Left kidney (tissue), 8 donors: ENCODE measurements at places on chromosomes 11 and 22. TPM values are rescaled to one million over a fixed set of nuclear protein-coding genes. Genes with fewer than 3 reads are reported as not detected.
A peak's percentile ranks its signal among the peaks of the same experiment; 100 is the strongest.

- DNase-seq: no peak
Measured at GRCh38 chr11:69554849-69555248, 73.4 kb downstream of the LINC01488 start.

DNA sequence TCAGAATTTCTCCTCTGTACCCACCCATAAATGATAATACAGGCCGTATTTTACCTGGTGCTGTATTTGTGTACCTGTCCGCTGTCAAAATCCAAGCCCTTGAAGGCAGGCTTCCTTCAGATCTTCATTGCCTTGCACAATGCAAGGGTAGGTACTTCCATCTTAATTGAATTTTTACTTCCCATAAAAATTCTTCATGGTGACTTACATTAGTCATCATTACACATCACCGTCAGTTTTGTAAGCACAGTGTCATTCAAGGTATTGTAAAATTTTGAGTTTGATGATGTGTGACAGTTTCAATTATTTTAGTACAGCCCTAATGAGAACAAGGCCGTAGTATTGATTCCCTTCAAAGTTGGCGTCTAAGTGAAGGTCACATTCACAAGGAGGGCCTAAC lies 770 bp upstream of the TSG101 start:
- DNase-seq: peak; percentile 5

DNA sequence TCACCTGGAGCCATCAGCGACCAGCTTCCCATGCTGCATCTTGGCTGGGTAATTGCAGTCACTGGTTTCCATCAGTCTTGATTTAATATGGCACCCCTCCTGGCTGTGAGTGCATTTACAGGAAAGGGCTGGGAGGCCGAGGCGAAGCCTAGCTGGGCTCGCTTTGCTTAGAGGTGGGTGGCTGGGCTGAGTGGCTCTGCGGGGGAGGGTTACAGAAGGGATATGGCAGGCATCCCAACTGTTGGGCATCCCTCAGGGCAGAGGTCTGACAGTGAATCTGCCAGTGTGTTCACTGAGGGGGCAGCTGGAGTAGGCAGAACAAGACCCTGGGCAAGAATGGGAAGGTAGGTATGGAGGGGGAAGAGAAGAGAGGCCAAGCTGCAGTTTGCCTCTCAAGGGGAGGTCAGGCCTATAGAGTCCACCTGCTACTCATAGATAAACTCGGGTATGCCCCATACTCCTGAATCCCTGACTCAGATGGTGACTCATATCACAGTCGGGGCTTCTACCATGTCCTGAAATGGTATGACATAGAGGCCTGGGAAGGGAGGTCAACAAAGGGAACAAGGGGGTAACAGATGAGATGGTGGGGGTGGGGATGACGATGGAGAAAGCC lies 77.5 kb upstream of the PHOX2A start:
- DNase-seq: no peak

GRCh38 chr11:45149483-45150056 lies 3.1 kb downstream of the PRDM11 start:
- DNase-seq: no peak

DNA sequence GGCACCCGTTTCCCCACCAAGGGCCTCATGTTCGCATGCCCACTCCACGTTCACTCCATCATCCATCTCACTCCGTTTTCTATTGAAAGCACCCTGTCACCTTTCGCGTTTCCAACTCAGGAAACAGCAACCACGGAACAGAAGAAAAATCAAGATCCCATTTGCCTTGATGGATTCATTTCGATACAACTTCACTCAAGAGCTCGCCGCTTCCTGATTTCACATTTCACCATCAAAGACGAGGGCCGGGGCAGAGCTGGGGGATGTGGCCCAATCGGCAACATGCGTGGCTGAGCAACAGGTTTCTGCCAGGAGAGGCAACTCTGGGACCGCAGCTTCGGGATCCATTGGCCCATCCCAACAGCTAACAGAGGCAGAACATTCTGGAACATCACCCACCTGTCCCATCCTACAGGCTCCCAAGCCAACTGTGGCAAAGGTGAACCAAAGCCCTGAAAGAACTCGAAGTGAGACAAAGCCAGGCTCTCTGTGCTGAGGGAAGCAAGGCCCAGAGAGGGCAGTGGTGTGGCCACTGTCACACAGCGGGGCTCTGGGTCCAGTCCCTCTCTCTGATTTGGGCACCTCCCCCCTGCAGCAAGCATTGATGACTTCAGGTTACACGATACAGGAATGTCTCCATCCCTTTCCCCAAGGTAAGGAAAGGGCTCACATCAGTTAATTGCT lies 36.2 kb upstream of the CD5 start:
- no peak for DNase-seq

DNA sequence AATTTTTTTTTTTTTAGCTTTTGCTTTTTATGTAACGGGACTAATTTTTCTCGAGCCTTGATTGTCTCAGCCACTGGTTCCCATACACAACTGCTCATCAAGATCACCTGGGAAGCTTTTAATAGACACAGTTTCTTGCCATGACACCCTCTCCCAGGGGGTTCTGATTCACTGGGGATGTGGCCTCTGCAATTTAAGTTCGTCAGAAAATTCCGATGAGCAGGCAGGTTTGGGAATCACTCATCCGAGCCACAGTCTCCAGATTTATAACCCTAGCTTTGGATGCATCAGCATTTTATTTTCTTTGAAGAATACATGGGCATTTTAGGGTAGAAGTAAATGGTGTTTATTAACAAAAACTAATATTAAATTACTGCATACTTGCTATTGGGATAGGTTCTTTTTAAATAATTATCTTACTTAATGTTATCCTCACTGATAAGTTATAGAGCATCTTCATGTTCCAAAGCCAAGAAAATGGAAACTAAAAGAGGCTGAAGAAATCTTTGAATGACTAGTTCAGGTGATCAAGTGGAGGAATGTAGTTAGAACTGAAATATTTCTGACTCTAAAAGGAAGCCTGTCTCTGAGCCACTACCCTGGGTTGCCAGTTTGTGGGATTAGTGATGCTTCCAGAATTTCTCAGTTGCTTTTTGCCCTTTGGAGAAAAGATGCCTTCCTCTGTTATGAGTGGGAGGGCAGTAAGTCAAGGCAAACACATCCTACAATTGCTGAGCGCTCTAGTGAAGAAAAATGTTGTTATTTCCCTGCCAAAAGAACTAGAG lies 319.0 kb downstream of the DDX10 start:
- DNase-seq: peak; percentile 11

DNA sequence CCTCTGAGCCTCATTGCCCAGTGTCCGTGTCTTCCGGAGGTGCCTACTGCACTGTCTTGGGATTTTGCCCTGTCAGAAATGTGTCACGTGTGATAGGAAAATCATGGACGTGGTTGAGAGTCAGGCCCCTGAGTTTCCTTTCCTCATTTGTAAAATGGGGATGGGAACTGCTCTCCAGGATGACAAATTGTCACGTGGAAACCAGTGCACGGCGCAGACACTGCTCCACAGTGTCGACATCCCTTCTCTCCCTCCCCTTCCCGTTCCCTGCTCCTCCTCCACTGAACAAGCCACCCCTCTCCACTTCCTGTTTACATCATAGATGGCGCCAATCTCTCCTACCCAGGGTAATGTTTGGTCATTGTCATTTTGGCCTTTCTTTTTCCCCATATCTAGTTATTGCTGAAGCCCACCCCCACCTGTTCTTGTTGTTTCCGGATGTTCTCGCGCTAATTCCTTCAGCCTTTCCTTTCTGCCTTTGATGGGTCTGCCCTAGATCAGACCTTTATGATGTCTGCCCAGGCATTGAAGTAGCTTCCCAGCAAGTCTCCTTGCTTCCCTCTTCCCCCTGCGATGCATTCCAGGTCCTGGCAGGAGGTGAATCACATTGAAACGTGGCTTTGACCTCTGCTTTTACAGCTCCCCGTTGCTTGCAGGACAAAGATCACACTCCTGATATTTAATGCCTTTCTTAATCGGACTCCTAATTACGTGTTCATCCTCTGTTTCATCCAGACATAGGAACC lies 91.8 kb downstream of the TBC1D22A start:
- DNase-seq: no peak

GRCh38 chr11:34309965-34310364 lies 47.8 kb downstream of the ABTB2 start:
- no peak for DNase-seq

The KIF18A gene
- 17.8 TPM for polyA plus RNA-seq

The MYOD1 gene
- polyA plus RNA-seq: not detected

The MOGAT2 gene
- polyA plus RNA-seq: 1.1 TPM

The OR8G1 gene
- not detected for polyA plus RNA-seq

The TMEM132A gene
- 58.7 TPM for polyA plus RNA-seq
